ENCODE measurements at places on chromosomes 6 and 20.

DNA sequence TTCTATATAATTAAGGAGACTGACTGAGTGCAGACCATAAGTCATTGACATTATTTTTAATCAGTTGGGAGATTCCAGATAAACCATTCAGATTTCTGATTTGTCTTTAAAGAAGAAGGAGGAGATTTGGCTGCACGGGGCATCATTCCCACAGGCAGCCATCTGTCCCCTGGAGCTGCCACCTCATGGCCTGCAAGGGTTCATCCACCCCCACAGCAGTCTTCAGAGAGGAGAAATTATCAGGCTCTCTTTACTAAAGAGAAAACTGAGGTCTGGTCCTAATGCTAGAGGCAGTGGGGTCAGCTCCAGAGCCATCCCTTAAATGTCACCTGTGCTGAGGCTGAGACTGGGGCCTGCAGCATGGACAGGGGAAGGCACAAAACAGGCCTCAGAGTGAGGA is 501.3 kb upstream of the SULF2 start:
- DNase-seq: no peak

DNA sequence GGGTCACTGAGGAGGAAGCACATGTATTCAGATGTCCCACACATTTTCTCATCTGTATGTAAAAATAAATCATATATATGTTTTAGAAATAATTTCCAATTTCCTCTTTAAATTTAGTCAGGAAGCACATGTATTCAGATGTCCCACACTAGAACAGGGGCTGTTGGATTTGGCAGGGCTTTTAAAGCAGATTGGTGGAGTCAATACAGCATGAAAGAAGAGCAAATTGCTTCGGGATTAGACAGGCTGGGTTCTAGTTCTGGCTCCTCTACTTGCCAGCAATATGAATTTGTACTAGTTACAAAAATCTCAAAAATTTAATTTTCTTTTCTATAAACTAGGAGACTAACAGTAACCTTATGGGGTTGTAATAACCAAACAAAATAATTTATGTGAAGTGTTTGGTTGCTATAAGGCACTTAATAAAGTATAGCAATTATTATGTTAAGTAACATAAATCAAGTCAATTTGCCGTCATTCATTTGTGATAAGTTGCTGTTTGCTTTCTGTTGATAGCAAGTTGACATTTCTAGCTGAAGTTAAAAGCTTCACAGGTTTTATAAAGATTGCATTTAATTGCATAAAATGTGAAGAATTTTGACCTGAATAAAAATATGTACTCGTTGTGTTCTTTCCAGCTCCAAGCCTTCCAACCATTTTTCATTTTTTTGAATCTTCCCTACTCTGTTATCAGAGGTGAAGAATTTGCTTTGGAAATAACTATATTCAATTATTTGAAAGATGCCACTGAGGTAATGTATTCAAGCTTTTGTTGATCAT is 88.9 kb downstream of the CD109 start:
- DNase-seq: no peak

- no peak for DNase-seq
Measured at GRCh38 chr6:32501016-32501415, 29.1 kb downstream of the HLA-DRB5 start.

- no peak for DNase-seq
Measured at GRCh38 chr6:137362878-137363804, 131.1 kb downstream of the OLIG3 start.

- no peak for DNase-seq
Measured at GRCh38 chr6:127216810-127217789, 49.6 kb upstream of the RNF146 start.

DNA sequence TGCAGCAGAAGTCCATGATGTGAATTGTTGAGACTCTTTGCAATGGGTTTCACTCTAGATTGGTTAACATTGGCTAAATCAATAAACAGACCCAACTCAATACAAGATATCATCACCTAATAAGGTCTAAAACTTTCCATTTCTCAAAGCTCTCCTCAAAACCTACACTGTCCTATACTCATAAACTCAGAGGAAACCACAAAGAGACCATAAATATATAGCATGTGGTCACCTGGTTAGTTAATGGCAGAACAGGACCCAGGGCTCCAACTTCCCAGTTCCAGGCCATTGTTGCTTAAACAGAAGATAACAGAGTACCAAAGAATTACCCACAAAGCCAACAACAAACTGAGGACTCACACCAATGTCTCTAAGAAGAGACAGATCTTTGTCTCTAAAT is 12.0 kb downstream of the RTN4IP1 start:
- no peak for DNase-seq

DNA sequence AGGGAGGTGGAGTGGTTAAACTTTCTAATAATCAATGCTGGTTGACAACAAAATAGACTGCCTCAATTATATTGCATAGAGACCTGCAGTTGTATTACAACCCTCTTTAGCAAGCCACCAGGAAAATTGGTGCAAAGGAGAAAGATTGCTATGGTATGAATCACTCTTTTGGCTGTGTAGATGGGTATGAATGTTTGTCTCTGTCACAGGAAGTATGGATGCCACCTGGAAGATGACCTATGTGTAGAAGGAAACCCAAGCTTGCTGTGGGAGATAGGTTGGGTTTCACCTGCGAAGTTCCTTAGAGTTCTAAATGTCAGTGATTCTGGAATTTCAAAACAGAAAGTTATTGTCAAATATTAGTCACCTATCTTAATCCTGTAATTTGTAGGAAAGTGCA is 134.6 kb downstream of the SOBP start:
- no peak for DNase-seq

GRCh38 chr6:42424906-42425474 is 26.7 kb downstream of the TRERF1 start:
- no peak for DNase-seq

DNA sequence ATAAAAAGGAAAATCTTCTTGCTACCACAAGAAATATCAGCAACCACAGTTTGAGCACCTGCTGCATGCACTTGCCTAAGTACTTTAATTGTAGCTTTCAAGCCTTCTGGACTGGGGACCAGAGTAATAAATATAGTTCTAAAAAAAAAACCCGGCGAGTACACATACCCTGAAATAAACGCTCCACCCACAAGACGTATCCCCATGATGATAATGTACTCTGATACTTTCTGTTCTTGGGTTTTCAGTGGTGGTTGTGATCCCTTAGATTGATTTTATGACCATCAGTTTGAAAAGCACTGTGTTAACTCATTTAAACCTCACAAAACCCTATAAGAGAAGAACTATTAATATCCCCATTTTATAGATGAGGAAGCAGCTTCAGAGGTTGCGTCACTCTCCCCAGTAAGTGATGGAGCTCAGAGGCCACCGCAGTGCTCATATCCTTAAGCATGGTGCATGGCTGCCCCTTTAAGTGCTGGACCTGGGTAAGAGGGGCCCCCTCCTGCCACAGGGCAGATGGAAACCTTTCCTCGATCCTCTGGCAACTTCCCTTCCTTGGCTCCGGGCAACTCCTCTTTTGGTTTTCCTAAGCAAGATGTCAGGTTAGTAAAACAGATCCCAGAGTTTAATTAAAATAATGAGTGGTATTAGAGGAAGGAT is 67.3 kb downstream of the KCNB1 start:
- DNase-seq: no peak

DNA sequence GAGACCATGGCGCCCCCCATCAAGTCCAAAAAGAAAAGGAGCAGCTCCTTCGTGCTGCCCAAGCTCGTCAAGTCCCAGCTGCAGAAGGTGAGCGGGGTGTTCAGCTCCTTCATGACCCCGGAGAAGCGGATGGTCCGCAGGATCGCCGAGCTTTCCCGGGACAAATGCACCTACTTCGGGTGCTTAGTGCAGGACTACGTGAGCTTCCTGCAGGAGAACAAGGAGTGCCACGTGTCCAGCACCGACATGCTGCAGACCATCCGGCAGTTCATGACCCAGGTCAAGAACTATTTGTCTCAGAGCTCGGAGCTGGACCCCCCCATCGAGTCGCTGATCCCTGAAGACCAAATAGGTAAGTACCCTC is 41.7 kb upstream of the NAA20 start:
- no peak for DNase-seq

DNA sequence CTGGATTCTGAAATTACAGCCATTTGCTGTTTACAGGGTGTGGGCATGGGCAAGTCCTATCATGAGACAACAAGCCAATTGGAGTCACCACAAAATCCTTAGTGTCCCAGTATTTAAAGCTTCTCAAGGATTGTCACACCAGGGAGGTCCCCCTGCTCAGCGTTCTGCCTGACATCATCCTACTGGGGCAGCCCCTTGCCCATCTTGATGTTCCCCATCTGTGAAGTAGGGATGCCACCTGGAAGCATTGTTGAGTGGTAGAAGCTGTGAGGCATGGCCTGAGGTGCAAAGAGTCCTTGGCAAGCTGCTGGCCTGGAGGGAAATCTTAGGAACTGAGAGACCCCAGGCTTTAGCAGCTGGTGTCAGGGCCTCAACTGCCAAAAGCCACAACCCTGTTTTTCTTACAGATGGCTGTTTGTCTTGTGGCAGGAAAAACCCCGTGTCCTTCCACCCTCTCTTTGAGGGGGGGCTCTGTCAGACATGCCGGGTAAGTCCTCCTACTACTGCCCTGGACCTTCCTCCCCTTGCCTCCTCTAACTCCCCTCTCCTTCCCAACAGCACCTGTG is 23.3 kb upstream of the MAPRE1 start:
- no peak for DNase-seq

- no peak for DNase-seq
Measured at GRCh38 chr6:35151466-35151865, 10.3 kb upstream of the TCP11 start.

GRCh38 chr20:43666376-43667328 is at the start of gene MYBL2:
Gene MYBL2, plus strand, starts transcription at chr20:43667114. Its CDS starts 170 bp downstream, at chr20:43667284.
- peak; percentile 89 for DNase-seq

GRCh38 chr6:71048320-71049164 is 91.7 kb upstream of the B3GAT2 start:
- no peak for DNase-seq

DNA sequence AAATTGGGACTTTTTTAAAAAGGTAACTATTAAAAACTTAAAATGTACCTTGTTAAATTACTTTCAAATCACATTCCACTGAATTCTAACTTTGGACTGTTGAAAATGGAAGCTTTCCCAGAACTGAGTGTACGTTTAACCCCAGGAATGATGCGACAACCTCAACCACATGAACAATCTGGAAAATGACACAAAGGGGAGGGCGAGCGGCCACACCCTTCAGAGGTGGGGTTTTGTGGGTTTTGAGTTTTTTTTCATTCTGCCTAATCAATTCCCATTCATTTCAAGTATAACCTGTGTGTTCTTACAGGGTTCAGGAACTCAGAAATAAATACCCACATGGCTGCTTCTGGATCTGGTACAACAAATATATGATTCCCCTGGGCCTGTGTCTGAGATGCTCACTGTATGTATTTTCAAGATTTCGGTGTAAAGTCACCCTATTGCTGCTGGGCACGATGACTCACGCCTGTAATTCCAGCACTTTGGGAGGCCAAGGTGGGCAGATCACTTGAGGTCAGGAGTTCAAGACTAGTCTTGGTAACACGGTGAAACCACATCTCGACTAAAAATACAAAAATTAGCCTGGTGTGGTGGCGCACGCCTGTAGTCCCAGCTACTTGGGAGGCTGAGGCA is 21.6 kb downstream of the CNKSR3 start:
- no peak for DNase-seq

- DNase-seq: no peak
Measured at GRCh38 chr6:131073577-131073976, 10.5 kb upstream of the EPB41L2 start.

DNA sequence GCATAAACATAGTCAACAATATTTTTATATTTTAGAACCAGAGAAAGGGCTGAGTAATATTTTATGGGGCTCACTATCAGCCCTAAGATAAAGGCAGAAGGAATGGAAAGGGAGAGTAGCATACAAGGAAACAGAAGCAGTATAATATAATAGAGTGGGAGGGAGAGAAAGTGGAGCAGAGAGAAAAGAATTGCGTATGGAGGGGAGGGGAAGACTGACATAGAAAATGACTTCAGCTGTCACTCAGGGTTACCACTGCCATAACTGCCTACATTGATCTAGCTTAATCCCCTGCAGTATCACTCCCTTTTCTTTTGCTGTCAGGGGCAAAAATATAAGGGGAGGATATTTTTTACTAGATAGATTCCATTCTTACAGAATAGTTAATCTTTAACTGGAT is 1133.5 kb upstream of the MAP3K7 start:
- DNase-seq: no peak

- DNase-seq: no peak
Measured at GRCh38 chr20:63121749-63122405, 94.1 kb downstream of the YTHDF1 start.

DNA sequence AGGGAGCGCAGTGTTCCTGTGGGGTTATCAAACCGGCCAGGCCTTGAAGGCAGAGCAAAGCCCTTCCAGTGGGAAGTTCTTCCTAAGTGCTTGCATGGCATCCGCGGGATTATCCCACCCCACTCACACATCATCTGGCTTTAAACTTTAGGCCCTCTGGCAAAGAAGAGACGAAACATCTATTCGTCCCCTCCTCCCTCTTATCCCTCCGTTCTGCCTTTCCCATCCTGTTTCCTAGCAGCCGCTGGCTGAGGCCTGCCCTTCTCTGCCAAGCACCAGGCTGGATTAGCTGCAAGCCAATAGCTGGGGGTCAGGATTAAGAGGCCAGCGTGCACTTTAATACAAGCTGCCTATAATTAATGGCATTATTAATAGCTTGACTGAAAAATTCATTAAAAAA is 621.0 kb downstream of the PKHD1 start:
- peak; percentile 73 for DNase-seq

DNA sequence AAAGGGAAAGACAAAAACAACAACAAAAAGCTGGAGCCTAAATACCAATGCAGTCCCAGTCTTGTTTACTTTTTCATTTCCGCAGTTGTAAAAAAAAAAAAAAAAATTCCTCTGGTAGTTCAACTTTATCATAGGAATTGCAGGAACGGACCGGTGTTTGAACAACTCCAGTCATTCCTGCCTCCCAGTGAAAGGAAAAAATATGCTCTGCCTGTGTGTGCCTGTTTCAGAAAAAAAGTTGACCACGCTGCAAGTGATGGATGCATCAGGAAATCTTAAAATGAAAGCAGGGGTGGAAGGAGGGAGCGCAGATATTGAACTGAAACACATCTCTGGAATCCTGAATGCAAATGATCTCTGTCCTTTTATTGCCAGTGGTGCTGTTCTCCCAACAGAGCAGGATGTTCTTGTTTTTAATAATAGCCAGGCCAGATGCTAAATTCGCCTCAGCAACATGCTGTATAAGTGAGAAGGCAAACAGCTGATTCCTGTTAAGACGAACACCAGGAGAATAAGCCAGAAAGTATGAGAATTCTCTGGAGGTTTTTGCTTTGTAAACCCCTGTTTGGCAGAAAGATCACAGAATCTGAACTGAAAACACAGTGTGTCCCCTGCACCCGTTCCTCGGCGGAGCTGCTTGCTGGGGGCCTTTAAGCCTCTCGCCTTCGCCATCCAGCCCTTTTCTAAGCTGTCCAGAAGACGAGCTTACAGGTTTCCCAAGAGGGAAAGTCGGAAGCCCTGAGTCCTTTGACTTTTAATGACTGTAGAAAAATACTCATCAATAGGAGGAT is 178.4 kb upstream of the SUPT3H start:
- DNase-seq: no peak

DNA sequence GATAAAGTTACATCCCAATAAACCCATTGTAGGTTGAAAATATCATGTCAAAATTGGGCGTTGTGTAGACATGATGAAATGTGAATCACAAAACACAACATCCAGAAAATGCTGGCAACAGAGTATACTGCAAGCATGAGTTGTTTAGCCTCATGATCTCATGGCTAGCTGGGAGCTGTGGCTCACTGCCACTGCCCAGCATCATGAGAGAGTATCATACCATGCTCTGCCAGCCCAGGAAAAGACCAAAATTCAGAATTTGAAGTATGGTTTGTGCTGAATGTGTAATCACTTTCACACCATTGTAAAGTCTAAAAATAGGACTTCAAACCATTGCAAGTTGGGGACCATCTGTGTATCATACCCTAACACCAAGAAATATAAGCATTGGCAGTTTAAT is 45.2 kb upstream of the SMAP1 start:
- no peak for DNase-seq

- DNase-seq: no peak
Measured at GRCh38 chr6:37050045-37050853, 44.8 kb downstream of the FGD2 start.
